ENCODE measurements at places on chromosomes 11 and 22.

DNA sequence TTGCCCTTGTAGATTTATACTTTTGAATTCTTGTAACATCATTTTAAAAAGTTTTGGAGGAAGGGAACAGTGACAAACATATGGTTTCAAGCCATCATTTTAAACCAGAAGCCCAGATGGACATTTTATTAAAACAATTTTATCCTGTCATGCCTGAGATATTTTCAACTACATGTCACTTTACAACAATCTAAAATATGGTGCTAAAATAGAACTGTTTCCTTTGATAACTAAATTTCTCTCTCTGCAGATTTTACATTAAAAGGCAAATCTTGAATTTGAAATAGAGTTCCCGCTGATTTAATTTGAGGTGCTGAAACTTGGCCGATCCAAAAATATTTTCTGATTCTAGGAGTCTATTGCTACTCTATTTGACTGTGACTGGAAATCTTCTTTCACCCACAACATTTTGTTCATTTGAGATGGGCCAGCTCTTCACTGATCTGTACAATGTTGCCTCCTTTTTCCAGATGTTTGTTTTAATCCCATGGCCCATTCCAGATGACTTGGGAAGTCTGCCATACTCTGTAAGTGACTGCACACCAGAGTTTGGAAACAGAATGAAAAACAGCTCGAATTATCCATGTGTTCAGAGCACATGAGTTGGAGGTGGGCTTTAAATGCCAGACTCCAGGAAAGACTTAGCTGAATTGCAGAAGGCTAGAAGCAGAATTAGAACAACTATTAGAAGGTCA lies 402.5 kb downstream of the TMEM135 start:
- no peak for DNase-seq

GRCh38 chr11:103359216-103359615 lies 250.0 kb downstream of the DYNC2H1 start:
- DNase-seq = no peak

- DNase-seq = no peak
These were observed 577.1 kb upstream of the CCDC90B start for GRCh38 chr11:83863272-83863671.

- no peak for DNase-seq
These were observed 50.4 kb downstream of the OR4A47 start for GRCh38 chr11:48538991-48539390.

- peak; percentile 38 for DNase-seq
These were observed 450 bp downstream of the CBX6 start for GRCh38 chr22:38871360-38872171.

GRCh38 chr11:105296806-105297205 lies 157.2 kb upstream of the CARD18 start:
- DNase-seq = no peak

GRCh38 chr22:41925783-41926460 lies 684 bp downstream of the TNFRSF13C start:
- DNase-seq = peak; percentile 79

- no peak for DNase-seq
These were observed 2.0 kb downstream of the KCNJ11 start for GRCh38 chr11:17386331-17387084.

- no peak for DNase-seq
These were observed 16.8 kb downstream of the LRRC32 start for GRCh38 chr11:76653674-76654284.

GRCh38 chr11:14584595-14584994 lies 59.0 kb upstream of the PDE3B start:
- no peak for DNase-seq

DNA sequence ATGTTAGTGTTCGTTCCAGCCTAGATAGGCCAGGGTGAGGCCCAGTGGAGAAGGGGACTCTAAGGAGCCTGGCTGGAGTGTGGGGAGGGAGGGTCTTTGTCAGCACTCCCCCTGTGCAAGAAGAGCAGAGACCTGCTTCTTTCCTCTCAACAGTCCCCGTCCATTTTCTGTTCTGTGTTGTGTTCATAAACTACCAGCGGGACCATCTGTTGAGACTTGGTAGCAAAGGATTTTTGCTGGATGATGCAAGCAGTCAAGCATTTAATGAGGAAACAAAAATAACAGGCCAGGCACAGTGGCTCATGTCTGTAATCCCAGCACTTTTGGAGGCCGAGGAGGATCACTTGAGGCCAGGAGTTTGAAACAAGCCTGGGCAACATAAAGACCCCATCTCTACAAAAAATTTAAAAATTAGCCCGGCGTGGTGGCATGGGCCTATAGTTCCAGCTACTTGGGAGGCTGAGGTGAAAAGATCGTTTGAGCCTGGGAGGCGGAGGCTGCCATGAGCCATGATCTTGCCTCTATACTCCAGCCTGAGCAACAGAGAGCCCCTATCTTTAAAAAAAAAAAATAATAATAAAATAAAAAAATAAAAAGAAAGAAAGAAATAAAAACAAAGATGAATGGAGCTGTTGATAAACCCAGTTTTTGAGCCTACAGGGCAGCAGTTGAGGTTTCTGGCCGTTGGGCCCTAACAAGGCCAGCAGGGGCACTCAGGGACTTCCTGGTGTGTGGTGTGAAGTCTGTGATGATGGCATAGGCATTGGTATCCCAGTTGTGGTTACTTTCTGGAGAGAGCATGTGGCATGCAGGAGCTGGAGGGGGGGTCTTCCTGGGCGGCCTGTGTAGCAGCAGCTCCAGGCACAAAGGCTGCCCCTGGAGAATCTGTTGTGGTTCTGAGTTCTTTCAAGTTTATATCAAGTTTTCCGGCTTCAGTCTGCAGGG lies 1.7 kb upstream of the TXNRD2 start:
- no peak for DNase-seq

- DNase-seq = no peak
These were observed 34.9 kb downstream of the SBF1 start for GRCh38 chr22:50439871-50440331.

DNA sequence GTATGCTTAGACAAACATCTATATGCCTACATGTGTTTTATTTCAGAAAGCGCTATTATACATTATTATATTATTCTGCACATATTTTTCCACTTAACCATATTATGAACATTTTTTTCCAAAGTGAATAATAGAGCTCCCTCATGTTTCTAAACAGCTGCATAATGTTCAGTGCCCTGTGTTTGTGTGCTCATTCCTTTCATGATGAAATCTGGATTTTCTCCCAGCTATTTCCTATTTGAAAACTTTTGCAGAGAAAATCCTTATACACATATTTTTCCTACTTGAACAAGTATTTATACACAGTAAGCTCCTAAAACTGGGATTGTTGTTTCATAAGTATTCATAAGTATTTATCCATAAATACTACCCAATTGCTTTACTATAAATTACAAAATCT lies 18.1 kb upstream of the RFPL2 start:
- DNase-seq = no peak

DNA sequence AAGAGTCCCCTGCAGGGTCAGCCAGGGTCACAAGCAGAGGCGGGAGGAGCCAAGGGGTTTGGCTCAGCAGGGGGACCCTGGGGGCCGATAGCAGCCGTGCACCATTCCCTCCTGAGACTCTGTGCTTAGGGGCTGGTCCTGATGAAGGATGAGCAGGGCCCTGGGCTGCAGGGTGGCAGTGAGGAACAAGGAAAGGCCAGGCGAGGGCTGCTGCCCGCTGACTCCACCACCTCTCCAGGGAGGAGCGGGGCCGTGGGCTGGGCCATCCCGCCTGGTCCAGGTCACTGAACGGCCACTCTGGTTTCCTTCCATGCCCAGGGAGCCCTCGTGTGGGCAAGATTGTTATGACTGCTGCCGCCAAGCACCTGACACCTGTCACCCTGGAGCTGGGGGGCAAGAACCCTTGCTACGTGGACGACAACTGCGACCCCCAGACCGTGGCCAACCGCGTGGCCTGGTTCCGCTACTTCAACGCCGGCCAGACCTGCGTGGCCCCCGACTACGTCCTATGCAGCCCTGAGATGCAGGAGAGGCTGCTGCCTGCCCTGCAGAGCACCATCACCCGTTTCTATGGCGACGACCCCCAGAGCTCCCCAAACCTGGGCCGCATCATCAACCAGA lies 9.2 kb upstream of the NDUFS8 start:
- DNase-seq = no peak

DNA sequence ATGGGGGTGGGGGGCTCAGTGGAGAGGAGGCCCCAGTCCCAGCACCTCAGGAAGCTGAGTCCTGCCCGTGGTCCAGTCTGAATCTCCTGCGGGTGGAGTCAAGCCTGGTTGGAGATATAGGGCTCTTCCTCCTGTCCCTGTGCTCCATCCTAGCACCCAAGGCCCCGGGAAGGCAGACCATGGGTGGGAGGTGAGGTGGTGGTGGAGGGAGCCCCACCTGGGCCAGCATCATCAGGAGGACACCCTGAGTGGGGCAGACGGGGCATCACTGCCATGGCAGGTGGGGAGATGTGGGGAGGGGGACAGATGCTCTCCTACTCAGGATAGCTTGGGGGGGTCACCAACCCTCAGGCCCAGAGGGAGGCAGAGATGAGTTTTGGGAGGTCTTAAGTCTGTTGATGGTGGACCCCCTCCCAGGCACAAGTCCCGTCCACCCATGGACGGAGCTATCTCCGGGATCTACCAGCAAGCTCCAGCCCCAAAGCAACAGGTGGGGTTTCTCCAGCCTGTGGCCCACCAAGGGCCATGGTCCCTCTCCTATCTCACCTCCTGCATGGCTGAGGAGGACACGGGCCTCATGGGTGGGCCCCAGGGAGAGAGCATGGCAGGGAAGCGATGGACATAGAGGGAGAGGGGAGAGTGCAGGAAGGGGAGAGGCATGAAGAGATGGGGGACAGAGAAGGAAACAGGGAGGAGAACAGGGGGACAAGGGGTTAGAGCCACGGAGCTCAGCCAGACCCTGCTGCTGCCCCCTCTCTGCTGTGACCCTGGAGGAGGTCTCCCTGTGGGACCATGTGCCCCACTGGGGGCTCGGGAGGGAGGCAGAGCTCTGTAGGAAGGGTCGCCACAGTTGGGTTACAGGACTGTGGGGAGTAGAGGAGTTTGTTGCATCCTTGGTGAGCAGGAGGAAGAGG lies 1.3 kb downstream of the MRGPRE start:
- DNase-seq = no peak

DNA sequence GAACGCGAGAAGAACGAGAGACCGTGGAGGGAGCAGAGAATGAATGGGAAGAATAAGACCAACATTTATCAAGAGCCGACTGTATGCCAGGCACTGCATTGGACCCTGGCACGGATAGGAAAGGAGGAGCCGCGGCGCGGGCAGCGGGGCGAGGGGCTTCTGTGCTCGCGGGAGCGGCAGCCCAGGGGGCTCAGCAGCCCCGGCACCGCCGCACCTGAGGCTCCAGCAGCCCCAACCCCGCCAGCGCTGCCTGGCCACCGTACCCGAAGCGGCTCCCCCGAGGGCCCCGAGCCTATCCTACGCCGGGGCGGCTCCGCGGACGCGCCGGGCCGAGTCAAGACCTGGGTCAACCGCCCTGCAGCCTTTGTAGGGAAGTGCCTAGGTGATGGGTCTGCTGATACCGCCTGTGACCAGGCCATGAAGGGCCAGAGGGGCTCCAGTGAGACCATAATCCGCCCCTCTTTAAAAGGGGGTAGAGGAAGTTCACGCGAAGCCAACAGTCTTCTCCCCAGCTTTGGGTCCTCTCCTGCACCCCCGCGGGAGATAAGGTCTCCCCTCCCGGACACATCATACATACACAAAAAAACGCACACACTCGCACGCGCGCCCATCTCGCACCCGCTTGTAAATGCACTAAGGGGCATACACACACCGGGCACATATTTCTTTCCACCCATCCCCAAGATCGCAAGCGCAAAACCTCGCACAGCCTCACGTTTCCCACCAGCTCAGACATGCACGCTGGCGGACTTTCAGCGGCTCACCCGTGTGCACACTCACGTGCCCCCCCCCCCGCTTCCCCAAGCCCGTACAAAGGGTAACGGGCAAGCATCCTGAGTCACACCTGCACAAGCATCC lies 935 bp upstream of the RTN4RL2 start:
- peak; percentile 50 for DNase-seq

DNA sequence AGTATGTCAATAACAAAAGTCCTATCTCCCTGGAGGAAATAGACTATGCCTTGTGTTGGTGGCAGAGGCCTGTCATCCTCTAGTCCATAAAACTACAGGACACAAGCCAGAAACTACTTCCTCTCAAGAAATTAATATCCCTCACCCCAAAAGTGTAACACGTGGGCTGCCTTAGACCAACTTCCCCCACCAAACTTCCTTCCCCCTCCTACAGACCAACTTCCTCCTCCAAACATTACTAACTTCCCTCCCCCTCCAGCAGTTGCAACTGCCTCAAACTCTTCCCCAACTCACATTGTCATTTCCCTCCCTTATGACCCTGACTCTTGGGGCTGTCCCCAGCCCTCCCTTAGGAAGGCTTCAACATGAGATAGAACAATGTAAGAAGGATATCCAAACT lies 6.3 kb downstream of the OR52K2 start:
- DNase-seq = no peak

DNA sequence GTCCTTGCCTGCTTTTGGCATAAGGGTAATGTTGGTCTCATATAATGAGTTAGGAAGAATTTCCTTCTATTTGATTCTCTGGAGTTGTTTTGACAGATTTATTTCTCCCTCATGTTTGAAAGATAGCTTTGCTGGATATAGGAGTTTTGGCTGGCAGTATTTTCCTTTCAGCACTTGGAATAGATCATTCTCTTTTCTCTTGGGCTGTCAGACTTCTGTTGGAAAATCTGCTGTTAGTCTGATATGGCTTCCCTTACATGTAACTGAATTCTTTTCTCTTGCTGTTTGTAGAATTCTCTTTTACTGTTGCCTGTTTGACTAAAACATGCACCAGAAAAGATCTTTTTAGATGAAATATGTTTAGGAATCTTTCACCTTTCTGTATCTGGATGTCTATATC lies 165.5 kb downstream of the GUCY1A2 start:
- no peak for DNase-seq

GRCh38 chr11:67119585-67120391 lies 725 bp downstream of the KDM2A start:
- peak; percentile 31 for DNase-seq

GRCh38 chr11:11178671-11179638 lies 174.1 kb downstream of the CSNK2A3 start:
- DNase-seq = no peak

DNA sequence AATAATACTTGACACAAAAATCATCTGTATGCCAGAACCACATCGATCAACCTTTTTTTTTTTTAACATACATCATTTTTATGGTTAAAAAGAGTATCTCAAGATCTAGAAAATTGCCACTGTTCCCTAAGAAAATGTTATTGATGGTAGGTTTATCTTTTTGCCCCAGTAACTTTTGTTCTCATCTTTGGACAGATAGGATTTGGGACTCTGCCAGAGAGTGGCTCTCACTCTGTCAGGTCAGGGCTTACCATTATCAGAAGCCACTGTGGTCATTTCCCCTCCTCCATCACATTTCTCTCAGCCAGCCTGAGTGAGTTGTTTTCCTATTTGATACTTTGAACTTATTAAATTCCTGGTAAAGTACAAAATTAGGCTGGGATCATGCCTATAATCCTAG lies 47.9 kb upstream of the YWHAH start:
- DNase-seq = no peak

- no peak for DNase-seq
These were observed 587 bp downstream of the DENND5A start for GRCh38 chr11:9264316-9265210.
